Fibroblast of skin of back (primary cell): ENCODE measurements at places on chromosomes 2 and 18.
A peak's percentile ranks its signal among the peaks of the same experiment; 100 is the strongest.

DNA sequence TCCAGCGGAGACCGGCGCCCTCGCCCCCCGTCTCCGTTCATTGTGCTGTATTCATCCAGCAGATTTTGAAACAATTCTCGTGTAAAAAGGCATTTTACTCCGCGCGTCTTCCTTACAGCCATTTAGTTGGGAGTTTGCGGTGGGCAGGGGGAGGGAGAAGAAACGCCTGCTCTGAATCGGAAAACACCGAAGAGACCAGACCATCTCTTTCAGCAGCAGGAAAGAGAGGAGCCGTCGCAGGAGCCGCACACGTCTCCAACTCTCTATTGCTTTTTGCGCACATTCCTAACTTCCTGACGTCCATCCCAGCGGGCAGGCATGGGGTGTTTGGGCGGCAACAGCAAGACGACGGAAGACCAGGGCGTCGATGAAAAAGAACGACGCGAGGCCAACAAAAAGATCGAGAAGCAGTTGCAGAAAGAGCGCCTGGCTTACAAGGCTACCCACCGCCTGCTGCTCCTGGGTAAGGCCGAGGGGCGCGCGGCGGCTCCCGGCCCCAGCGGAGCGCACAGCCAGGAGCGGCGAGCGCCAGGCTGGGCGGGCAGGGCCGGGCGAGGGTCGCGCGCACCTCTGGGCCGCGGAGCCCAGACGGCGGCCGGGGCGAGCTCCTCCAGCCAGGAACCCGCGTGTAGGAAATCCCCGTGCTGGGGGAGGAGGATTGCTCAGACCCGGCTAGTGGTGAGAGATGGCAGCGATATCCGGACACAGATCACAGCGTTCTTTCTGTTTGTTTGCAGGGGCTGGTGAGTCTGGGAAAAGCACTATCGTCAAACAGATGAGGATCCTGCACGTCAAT, 63.2 kb downstream of the GNAL start:
- DNase-seq: peak; percentile 15

DNA sequence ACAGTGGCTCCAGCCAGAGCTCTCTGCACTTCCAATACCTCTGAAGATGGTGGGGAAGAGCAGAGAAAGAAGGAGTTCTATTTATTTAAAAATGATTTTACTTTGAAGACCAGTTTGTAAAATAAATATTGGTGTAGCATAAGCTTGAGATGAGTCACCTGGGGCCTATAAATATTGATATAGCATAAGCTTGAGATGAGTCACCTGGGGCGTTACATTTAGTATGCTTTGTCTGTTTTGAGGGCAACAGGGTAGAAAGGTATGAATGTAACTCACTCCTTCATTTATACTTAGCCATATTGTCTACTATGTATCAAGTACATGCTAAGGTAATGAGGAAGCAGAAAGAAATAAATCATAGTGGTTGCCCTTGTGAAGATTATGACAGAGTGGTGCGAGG, 7.7 kb upstream of the SULT1C4 start:
- DNase-seq: peak; percentile 75

- no peak for DNase-seq
These were observed 730 bp downstream of the B3GNT7 start for GRCh38 chr2:231396058-231396821.

- DNase-seq: no peak
These were observed 22.7 kb downstream of the RNF138 start for GRCh38 chr18:32114293-32114942.

GRCh38 chr2:168256448-168256847, 9.1 kb upstream of the STK39 start:
- DNase-seq: no peak

- DNase-seq: no peak
These were observed 88.7 kb downstream of the HDAC4 start for GRCh38 chr2:239312081-239312511.

DNA sequence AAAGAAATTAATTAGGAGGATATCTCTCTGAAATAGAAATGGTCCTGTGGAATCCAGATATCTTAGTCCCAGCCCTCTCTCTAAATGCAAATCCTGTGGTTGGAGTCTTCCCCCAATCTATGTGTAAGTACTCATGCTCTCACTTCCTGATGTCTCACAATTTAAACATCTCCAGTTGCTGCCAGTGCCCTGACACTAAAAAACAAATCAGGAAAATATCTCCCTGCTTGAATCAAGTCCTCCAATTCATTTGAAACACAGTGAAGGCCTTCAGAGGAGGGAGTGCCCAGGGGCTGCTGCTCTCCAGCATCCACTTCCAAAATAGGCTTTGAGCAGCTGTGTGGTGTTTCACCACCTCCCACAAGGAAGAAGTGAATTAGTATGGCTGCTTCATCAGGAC, 413.8 kb downstream of the RAD51AP2 start:
- DNase-seq: peak; percentile 80

- peak; percentile 95 for DNase-seq
These were observed 410 bp upstream of the TGIF1 start for GRCh38 chr18:3449512-3450011.

GRCh38 chr2:111072220-111072871, 48.4 kb upstream of the BCL2L11 start:
- DNase-seq: peak; percentile 93

GRCh38 chr2:124911560-124911959, 886.5 kb downstream of the CNTNAP5 start:
- DNase-seq: no peak

- DNase-seq: no peak
These were observed 3.9 kb downstream of the TMEM185B start for GRCh38 chr2:120219291-120219690.

DNA sequence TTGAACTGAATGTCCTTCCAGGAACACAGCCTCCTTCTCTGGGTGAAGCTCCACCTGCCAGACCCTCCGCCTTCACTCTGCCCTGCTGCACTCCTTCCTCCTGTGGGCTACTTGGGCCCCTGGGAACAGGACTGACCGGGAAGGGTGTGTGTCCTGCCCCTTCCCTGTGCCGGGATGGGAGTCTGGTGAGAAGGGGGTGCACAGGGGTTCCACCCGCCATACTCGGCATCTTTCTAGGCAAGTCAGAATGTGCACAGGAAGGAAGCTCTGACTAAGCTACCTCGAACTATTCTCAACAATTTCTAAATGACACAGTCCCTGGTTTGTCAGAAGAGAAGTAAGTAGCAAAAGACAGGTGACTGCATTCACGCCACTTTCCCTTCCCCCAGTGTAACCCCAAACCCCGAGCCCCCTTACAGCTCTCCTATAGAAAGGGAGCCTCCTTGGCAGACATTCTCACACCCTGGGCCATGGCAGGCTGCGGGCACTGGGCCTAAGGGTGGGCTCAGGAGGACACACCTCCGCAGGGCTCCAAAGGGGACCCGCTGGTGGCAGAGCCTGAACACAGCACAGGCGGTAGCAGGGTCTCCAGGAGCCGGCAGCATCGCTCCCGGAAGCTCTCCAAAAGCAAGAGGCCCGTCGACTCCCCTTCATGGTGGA, 184.1 kb downstream of the HDAC4 start:
- DNase-seq: no peak

GRCh38 chr18:10301831-10302483, 152.5 kb upstream of the APCDD1 start:
- no peak for DNase-seq

DNA sequence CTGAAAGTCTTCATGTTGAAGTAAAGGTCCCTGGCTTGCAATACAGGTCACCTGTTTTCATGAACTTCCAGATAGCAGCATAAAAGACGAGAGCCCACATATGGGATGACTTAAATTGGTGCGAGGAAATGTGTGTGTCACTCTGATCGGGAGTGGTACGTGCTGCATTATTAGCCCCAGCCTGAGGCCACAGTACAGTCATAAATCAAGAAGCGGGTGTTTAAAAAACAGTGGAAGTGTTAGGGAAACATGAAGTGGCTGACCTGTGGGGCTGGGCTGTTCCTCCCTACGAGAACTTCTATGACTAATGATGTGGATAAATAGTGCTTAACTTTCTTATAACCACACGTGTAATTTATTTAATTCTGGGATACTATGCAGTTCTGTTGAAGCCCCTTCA, 24.4 kb downstream of the RDH14 start:
- peak; percentile 72 for DNase-seq

DNA sequence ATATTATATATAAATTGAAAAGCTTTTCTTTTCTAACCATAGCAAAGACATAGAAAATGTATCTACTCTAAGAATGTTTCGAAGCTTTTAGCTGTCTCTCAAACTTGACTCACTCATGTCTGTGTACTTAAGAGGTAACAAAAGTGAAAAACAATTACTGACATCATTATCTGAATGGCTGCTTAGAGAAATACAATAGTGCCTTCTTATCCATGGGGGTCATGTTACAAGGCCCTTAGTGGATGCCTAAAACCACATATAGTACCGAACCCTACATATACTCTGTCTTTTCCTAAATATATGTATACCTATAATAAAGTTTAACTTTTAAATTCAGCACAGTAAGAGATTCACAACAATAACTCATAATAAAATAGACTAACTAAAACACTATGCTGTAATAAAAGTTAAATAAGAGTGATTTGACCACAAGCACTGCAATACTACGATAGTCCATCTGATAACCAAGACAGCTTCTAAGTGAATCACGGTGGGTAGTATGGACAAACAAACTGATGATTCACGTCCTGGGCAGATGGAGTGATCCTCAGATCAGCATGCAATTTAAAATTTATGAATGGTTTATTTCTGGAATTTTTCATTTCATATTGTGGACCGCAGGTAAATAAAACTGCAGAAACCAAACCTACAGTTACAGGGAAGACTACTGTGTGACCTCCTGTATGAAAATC, 246.2 kb downstream of the XIRP2 start:
- DNase-seq: peak; percentile 69

DNA sequence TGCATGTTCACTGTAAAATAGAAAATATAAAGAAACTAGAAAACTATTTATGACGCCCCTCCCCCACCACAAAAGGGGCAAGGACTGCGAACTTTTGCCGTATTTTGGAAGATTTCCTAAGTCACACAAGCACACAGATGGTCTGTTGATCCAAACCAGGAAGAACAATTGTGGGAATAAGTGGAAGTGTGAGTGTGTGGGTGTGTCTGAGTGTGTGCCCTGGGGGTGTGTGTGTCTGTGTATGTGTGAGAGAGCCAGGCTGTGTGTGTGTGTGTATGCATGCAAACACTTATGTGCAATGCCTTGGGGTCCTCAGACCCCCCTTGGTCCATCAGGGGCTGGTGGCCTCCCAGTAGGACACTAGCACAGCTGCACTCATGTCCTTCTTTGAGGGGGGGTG, 43.1 kb downstream of the HPCAL1 start:
- no peak for DNase-seq

GRCh38 chr2:128306931-128307460, 11.7 kb downstream of the HS6ST1 start:
- no peak for DNase-seq

DNA sequence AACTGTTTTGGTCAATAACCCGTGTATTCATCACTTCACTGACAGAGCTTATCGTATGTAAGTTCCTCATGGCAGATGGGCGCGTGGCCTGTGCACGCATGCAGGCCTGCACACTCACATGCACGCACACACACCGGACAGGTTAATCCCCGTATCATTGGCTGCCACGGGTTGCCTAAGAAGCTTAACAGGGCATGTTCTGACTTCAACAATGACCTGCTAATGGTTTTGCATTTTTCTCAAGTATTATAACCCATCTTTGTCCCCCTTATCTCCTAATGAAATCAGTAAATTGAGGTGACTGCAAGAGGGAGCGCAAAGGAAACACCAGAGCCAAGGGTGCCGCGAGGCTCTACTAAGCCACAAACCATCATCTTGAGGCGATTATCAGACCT, 399.0 kb upstream of the ID2 start:
- no peak for DNase-seq

DNA sequence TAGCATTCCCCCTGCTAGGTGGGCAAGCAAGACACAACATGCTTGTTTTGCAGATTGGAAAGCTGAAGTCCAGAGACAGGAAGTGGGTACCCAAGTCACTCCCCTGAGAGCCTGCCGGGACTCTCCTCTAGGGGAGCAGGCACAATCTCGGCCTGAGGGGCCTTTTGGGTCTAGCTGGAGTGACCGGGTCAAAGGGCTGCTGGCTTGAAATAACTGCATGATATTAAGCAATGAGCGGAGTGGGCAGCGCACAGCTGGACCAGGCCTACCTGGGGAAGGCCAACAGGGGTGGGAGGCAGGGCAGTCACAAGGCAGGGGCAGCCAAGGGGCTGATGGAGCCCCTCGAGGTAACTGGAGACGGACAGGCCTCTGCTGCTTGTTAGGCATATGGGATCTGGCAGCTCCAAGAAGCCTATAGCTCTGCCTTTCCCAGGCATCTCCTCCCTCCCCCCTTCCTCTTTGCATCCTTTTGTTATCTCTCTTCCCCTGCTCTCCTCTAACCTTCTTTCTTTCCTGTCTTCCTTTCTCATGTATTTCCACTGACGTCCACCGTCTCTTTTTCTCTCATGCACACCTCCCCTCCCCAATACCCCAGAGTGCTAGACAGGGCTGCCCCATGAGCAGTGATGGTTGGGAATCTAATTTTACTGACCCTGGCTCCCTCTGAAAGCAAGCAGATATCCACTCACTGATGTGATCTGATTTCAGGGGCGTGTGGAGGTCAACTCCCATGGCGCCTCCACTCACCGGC, 237.5 kb downstream of the LOXHD1 start:
- no peak for DNase-seq

DNA sequence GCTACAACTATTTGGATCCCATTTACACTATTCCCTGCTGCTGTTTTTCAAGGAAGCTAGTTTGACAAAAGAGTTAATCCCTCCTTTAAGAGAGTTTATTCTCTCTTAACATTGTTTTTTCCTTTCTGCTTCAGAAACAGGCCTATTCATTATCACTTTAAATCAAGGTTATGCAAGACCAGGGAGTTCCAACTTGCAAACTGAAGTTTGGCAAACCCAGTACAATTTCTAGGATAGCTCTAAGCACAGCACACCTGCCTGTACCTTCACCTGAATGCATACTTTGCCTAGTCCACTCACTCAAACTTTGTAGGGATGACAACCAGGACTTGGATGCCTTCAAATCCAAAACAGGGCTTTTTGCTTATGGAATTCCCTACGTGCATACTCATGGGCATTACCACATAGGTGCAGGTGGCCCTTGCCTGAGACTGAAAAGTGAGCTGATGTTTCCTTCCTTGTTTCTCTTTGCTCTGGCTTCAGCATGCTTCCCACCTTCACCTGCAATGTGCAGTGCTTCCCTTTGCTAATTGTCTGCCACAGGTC, 193.8 kb upstream of the MMADHC start:
- DNase-seq: no peak
